ENCODE measurements at places on chromosomes 11 and 22.
A peak's percentile ranks its signal among the peaks of the same experiment; 100 is the strongest.

- peak; percentile 89 for DNase-seq
These were observed 35.5 kb downstream of the RPL27A start for GRCh38 chr11:8717876-8718753.

DNA sequence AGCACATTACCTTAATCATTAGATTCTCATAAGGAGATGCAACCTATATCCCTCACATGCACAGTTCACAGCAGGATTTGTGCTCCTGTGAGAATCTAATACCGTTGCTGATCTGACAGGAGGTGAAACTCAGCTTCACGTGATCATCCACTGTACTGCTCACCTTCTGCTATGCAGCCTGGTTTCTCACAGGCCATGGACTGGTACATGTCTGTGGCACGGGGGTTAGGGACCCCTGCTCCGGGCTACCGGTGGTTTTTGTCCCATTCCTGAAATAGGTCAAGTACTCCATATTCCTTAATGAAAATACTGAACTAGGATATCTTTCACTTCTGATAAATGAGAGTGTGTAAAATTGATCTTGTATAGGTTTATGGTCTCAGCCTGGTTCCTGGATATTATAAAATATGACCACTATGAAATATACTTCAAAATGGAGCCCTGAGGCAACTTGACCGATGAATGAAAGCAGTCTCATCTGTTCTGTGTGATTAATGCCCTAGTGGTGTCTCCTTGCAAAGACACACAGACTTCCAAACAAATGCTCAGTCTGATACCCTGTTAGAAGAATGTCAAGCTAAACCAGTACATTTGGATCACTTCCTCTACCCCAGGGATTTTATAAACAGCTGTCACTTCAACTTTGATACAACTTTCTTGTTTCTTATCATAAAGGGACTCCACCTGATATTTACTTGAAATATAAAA is 492.9 kb upstream of the ANO3 start:
- DNase-seq: no peak

DNA sequence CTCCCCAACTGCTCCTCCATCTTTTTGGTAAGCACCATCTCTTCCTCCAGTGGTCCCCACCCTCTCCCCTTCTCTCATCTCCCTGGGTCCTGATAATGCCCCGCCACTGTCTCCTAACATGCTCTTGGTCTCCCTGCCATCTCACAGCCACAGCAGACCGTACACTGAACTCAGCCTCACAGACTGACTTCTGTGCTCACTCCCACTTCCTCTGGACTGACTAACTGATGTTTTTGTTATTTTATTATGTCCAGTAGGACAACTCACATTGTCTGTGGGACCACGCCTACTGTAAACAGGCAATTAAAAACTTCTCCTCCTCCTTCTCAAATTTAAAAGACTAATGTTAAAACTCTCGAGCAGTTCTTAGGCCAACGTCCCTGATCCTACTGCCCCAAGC is 2.6 kb upstream of the GNAZ start:
- no peak for DNase-seq

DNA sequence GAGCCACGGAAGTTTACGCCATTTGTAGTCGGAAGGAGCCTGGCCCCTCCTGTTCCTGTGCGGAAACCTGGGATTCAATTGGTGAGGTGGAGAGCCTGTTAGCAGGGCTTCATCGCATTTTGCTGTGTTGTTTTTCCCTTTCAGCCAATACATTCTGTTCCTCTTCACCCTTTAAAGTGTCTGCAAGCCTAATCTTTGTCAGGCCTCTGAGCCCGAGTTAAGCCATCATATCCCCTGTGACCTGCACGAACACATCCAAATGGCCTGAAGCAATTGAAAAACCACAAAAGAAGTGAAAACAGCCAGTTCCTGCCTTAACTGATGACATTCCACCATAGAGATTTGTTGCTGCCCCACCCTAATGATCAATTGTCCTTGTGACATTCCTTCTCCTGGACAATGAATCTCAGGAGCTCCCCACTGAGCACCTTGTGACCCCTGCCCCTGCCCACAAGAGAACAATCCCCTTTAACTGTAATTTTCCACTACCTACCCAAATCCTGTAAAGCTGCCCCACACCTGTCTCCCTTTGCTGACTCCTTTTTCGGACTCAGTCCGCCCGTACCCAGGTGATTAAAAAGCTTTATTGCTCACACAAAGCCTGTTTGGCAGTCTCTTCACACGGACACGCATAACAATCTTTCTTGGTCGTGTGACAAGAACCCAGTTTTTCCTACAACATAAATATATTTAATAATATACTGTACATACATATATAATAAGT is 37.1 kb upstream of the MMP12 start:
- DNase-seq: no peak

DNA sequence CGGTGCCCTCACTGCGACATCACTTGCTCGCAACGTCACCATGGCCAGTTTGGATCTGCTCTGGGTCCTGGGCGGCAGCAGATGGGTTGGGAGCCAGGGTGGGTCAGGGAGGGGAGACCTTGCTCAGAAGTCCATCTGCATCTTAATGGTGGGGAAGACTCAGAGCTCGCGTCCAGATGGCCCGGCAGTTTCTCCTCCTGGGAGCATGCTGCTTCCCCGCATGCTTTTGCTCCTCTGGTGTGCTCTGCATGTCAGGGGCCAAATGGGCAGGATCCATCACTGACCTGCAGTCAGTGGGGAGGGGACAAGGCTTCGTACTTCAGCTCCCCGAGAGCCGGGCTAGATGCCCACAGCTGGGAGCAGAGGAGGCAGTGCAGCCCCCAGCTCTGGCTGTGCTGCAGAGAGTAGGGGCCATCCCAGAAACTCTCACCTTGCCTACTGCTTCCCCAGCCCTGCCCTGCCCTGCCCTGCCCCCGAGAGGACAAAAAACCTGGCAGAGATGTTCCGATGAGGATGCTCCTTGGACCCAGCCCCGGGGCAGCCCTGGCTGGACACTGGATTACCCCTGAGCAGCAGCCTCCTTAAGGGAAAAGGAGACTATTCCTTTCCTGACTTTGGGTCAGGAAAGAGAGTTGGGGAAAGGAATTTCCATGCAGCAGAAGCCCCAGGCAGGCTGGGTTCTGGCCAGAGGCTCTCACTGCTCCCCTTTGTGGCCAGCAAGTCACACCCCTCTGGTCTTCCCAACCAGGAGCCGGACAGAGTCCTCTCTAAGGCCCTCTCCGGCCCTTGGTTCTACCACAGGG is 149.9 kb downstream of the PKNOX2 start:
- DNase-seq: no peak

GRCh38 chr11:134575504-134576230 is 163.6 kb upstream of the B3GAT1 start:
- DNase-seq: no peak

DNA sequence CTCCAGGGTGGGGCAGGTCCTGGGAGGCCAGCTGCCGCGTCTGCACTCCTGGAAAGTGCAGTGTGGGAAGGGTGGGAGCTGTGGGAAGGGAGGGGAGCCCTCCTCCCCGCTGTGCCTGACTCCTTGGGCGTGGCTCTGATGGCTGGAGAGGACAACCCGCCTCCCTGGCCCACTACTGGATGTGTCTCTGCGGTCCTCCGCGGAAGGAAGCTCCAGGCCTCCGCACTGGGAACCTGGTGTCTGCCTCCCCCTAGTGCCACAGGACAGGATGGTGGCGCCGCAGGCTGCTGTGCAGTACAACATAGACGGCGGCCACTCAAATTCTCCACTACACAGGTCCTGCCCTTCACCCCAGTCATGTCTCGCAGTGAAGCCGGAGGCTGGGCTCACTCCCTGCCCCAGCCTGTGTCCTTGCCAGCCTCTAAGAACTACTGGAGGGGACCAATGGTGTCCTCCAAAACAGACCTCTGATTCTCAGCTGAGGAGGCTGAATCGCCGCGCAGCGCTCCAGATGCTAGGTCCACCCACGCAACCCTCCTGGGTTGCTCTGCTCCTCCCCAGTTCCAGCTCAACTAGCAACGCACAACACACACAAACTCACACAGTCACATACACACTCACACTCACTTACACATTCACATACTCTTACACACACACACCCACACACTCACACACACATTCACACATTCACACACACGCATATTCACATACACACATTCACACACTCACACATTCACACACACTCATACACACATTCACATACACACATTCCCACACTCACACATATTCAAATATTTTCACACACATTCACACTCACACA is 12.4 kb upstream of the DSCAML1 start:
- no peak for DNase-seq

GRCh38 chr11:33687733-33688479 is 12.7 kb downstream of the C11orf91 start:
- DNase-seq: peak; percentile 56

- DNase-seq: no peak
These were observed 272.9 kb downstream of the ST3GAL4 start for GRCh38 chr11:126628450-126628789.

GRCh38 chr11:27118371-27118770 is 77.8 kb downstream of the BBOX1 start:
- no peak for DNase-seq

- no peak for DNase-seq
These were observed 45.8 kb downstream of the PC start for GRCh38 chr11:66912361-66912760.

DNA sequence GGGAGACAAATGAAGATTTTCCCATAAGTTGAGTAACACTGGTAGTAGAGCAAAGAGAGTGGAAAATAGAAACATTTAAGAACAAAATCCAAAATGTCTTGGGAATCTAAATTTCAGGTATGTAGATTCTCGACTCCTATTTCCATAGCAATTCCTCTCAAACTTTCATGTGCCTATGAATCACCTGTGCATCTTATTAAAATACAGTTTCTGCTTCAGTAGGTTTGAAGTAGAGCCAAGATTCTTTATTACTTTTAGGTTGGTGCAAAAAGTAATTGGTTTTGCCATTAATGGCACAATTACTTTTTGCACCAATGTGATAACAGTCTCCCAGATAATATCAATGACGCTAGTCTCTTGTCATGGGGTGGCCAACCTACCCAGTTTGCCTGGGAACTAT is 115.3 kb upstream of the SLC5A12 start:
- no peak for DNase-seq

DNA sequence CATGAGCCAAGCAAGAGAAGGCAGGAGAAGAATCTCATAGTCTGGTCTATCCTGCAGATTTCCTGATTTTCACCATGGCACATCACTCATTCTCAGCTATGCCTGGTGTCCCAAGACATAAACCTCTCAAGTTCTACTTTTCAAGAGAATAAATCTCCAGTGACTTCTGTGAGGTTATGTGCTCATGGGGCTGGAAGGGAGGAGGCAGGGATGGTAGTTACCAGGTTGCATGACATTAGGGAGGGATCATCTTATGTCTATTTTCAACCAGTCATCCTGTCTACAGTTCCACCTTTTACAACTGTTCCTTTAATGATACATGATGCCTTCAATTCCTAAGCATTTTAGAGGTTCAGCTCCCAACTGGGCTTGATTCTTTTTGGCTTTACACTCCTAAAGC is 297.7 kb downstream of the SOX6 start:
- DNase-seq: no peak

- no peak for DNase-seq
These were observed 30.7 kb downstream of the SLC22A25 start for GRCh38 chr11:63212742-63213141.

DNA sequence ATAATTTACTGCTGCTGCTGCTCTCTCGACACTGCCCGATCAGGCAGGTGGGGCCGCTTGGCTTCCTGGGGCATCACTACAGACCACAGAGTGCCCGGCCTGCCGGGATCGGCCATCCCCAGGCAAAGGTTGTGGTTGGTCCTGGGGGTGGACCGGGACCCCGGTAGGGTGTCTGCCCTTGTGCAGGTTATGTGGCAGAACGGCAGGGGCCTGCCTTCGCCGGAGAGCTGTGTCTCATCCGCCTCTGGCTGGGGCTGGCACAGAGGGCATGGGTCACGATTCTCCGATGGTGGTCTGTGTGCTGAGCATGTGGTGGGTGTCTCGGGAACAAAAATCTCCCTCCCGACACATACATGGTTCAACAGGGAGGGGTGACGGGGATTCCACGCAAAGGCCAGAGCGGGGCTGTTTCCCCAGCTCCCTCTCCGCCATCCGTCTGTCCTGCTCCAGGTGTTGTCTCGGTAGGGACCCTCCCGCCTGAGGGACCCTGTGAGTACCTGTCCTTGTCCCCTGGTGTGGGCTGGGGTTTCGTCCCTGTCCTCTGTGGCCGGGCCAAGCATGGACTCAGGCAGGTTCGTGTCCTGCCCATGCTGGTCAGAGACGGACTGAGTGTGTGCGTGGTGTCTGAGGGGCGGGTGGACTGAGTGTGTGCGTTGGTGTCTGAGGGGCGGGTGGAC is 7.8 kb downstream of the GRAMD4 start:
- DNase-seq: no peak

DNA sequence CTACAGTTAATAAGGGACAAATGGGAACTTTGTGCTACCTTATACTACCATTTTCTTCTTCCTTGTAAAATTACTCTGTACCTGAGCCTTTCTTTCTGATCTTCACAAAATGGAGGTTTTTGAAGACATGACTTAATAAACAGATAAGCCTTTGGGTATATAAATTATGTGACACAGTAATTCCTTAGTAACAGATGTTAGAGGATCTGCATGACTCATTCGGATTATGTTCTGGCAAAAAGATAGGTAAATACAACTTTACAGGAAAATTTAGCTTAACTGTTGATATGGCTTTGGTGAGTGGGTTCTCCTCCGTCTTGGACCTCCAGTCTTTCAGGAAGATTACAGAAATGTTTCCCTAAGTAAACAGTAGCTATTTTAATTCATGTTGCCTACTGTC is 61.8 kb downstream of the BID start:
- DNase-seq: no peak

DNA sequence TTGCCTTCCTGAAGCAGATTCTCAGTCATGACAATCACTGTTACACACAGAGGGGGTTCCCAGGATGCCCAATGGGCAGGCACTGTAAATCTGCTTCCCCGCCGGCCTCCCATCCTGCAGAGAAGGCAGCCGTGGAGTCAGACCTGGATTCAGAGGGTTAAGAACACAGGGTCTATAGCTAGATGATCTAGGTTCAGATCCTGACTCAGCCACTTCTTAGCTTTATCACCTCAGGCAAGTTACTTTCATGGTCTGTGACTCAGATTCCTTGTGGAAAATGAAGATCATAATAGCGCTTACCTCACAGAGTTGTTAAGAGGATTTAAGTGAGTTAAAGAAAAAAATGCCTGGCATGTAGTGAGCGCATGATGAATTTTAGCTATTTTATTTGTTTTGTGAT is 95.9 kb downstream of the TIMP3 start:
- DNase-seq: peak; percentile 28

GRCh38 chr11:67408437-67409200 is 4.7 kb downstream of the TBC1D10C start:
- DNase-seq: no peak

GRCh38 chr22:45314786-45315185 is 5.1 kb downstream of the FAM118A start:
- no peak for DNase-seq

GRCh38 chr11:45806072-45806933 is 1.4 kb downstream of the SLC35C1 start:
- no peak for DNase-seq

- DNase-seq: no peak
These were observed 23.8 kb downstream of the MICAL3 start for GRCh38 chr22:18000441-18001039.

GRCh38 chr11:8913961-8914660 is 3.1 kb downstream of the AKIP1 start:
- no peak for DNase-seq
